KG1 (cell line): ENCODE measurements at places on chromosomes 2 and 18.

- DNase-seq = no peak
These were observed 31.0 kb upstream of the ASPRV1 start for GRCh38 chr2:69992310-69993047.

GRCh38 chr18:5197461-5197860, 404 bp upstream of the AKAIN1 start:
- no peak for DNase-seq

DNA sequence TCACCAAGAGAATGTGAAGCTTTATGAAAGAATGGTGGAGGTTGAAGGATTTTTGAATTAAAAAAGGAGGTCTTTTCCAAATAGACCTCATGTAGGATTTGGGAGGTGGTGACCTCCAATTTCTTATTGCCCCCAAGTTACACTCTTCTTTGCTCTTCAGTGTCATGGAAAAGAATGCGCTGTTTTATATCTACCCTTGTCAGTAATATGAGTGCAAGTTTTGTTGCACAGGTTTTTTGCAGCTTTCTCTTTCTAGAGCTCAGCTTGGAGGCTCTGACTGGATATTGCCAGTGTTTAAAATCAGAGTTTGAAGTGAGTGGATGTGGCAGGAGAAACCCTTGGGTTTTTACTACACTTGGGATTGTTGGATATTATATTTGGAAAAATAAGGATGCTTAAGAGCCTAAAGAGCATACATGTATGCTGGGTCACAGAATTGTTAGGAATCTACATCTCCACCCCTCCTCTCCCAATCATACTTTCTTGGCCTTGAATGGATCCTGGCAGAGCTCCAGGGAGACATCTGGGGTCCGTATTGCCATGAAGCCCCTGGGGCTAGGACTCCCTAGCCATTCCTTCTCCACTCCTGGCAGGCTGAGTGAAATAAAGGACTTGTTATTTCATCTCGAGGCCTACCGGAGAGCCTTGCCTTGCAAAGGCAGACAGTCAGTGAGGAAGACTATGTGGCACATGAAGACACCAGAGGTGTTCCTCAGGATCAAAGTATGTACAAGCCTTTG, 43.8 kb downstream of the APOB start:
- DNase-seq = no peak

- no peak for DNase-seq
These were observed 61.5 kb downstream of the BARD1 start for GRCh38 chr2:214747992-214748391.

DNA sequence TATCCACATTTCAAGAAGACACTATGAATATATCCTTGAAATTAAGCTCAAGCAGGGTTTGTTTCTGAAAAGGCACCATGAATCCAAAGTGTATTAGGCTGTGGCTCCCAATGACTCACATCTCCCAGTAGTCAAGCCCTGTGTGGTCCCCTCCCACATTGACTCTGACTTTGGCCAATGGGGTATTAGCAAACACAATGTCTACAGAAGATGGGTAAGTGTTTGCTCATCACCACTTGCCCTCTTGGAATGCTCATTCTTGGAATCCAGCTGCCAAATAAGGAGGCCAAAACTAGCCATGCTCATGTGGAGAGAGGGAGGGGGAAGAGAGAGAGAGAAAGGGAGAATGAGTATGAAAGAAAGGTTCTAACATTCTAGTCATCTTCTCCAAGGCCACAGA, 490.0 kb downstream of the TXNL1 start:
- no peak for DNase-seq
